ENCODE measurements at places on chromosomes 16 and 17.
A peak's percentile ranks its signal among the peaks of the same experiment; 100 is the strongest.

- DNase-seq: no peak
Observed at GRCh38 chr16:983044-984030, 1.8 kb downstream of the SOX8 start.

DNA sequence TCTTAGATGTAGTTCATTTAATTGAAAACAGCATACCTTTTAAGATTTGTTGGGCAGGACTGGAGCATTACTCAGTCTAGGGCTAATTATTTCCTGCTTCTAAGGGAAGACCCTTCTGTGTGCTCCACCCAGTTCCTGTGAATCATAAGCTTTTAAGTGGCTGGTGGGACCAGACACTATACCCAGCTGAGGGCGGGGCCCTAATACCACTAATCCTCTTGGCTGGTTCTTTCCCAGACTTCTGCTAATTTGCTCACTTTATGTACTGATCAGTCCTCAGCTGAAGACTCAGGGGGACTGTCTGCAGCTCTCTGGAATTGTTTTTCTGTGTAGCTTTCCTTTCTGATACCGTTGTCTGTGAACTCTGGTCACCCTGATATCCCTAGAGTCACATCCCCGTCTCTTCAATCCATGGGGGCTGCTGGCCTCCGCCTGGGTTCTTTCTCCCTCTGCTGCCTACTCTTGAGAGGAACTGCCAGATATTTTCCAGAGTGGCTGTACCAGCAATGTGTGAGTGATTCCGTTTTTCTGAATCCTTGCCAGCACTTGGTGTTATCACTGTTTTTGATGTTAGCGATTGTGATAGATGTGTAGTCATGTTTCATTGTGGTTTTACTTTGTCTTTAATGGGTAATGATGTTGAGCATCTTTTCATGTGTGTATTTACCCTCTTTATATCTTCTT lies 35.1 kb downstream of the MFSD11 start:
- DNase-seq: no peak

GRCh38 chr16:48997946-48998345 lies 283.7 kb downstream of the CBLN1 start:
- DNase-seq: no peak

DNA sequence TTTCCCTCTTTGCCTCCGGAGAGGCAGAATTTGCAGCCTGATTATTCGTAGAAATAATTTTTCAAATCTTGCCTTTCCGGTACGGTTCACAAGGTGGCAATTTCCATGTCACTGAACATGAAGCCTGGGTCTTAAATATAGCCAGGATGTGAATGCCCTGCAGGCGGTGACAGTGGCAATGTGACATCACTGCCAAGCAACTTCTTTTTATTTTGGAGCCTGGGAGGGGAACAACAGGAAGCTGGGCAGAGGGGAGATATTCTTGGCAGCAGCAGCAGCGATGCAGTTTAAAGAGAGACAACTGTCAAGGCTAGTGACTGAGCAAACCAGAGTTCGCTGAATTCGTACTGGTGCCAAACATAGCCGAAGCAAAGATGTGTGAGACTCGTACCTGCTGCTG lies 171.1 kb downstream of the SNX29 start:
- no peak for DNase-seq

DNA sequence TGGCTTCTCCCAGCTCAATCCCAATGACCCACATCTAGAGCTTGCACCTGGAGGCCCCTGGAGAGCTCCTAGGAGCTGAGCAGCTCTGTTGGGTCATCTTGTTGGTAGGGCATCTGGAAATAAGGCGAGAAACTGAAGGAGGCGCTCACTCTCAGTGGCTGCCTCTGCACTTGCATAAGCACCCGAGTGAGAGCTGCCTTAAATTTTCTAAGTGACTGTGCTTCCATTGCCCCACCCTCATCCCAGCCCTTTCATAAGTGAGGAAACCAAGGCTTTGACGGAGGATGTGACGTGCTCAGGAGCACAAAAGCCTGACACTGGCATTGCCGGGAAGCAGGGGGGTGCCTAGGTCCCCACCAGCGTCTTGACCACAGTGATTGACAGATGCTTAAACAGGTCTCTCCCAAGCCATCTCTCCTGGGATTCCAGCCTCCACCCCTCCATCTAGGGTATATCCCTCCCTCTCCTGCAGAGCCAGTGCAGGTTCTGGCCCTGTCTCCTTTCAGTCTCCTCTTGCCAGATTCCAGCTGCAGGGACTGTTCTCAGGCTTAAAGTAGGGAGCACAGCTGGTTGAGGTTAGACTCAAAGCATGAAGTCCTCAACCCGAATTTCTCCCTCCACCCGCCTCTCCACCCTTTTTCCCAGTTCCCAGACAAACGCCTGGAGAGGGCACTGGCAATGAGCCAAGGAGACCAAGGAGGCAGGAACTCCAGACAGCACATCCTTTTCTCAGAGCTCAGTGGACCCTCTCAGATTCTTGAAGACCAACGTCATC lies 113.7 kb downstream of the IRX5 start:
- DNase-seq: no peak

- no peak for DNase-seq
Observed at GRCh38 chr17:6554342-6554741, 2.0 kb downstream of the PITPNM3 start.

GRCh38 chr17:77694391-77695363 lies 263.8 kb upstream of the TNRC6C start:
- DNase-seq: no peak

DNA sequence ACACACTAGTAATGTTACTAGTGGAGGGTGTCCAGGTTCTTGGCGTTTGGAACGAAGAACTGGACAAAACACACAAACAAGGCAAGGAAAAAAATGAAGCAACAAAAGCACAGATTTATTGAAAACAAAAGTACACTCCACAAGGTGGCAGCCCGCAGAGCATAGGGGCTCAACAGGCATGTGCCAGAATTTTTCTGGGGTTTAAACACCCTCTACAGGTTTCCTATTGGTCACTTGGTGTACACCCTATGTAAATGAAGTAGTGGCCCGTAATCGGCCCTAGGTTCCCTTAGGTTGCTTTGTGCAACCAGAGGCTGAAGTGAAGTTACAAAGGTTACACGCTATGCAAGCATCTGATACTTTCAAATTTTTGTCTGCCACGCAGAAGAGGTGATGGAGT lies 8.1 kb downstream of the OR2C1 start:
- DNase-seq: no peak

DNA sequence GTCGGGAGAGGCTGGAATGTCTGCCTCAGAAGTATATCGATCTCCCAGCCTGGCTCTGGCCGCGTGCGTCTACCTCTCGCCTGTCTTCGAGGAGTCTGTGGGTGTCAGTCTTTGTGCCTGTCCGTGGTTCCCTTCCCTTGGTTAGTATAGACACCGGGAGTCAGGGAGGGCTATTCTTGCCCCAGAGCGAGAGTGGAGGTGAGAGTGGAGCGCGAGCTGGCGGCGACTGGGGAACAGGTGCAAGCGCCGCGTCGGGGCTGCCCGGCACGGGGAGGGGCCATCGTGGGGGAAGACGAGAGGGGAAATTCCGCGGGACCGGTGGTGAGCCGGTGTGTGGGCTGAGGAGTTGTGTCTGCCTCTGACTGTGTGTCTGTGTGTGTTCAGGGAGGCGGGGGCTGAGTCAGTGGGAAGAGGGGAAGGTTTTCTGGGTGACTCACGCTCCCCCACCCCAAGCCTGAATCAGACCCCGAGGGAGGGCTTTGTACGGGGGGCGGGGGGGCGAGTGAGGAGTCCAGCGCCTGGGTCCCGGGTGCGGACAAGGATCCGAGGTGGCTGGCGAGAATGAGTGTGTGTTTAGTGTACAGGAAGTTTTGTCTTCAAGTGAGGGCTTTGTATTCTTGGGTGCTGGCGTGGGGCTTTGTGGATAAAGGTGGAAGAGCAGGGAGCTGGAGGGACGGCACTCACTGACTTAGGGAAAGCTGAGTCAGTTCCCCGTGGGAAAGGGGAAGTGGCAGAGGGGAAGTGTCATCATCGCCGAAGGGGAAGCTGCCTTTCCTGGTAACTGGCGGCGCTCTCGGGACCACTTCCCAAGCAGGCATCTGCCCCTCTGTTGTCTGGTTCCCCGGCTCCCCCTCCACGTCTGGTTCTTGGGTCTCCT lies 8.6 kb downstream of the KDM6B start:
- peak; percentile 81 for DNase-seq

DNA sequence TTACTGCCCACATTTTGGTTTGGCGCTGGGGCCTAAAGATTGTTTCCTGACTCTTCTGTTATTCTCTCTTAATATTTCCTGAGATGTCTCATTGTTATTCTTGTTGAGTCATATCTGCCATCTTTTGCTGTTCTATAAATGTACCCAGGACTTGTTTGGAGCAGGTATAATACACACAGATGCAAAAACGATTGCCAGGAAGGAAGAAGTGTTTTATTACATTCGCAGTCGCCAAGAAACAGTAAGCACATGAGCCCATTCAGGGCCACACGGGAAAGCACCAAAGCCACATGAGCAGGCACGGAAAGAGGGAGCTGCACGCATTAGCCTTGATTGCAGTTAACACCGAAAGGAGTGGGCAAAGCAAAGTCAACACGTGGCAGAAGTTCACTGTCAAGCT lies 70.2 kb downstream of the ARHGAP44 start:
- DNase-seq: no peak

- no peak for DNase-seq
Observed at GRCh38 chr16:16143931-16144330, 79.4 kb downstream of the ABCC6 start.

DNA sequence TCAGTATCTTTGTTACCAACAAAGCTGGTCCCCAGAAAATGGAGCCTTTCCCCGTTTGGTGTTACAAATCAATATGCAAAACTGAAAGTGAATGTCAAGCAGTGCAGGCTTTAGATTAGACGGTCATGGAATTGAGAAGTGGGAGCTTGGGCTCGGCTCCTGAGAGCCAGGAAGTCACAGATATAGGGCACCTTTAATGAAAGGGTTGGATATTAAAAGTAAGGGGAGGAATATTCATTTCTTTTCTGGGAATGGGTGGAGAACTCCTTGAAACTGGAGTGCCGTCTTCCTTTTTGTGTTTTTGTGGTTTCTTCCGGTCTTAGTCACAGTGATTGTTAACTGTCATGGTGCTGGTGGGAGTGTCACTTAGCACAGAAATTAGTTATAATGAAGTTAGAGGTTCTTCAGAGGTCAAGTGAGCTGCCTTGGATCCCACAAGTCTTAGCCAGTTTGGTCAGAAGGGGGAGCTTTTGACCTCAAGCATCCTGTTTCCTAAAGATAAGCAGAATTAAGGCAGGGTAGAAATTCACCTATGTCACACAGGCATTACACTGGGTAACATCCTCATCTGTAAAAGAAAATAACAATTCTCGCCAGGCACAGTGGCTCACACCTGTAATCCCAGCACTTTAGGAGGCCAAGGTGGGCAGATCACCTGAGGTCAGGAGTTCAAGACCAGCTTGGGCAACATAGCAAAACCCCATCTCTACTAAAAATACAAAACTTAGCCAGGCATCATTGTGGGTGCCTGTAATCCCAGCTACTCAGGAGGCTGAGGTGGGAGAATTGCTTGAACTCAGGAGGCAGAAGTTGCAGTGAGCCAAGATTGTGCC lies 9.6 kb upstream of the EIF1 start:
- DNase-seq: no peak

DNA sequence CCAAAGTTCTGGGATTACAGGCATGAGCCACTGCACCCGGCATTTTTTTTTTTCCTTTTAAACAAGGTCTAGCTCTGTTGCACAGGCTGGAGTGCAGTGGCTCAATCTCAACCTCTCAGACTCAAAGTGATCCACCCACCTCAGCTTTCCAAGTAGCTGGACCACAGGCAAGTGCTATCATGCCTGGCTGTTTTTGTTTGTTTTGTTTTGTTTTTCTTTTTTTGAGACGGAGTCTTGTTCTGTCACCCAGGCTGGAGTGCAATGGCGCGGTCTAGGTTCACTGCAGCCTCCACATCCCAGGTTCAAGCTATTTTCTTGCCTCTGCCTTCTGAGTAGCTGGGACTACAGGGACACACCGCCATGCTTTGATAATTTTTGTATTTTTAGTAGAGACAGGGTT lies 19.1 kb upstream of the ZC3H7A start:
- no peak for DNase-seq

- DNase-seq: no peak
Observed at GRCh38 chr16:56303066-56303715, 111.9 kb downstream of the GNAO1 start.

DNA sequence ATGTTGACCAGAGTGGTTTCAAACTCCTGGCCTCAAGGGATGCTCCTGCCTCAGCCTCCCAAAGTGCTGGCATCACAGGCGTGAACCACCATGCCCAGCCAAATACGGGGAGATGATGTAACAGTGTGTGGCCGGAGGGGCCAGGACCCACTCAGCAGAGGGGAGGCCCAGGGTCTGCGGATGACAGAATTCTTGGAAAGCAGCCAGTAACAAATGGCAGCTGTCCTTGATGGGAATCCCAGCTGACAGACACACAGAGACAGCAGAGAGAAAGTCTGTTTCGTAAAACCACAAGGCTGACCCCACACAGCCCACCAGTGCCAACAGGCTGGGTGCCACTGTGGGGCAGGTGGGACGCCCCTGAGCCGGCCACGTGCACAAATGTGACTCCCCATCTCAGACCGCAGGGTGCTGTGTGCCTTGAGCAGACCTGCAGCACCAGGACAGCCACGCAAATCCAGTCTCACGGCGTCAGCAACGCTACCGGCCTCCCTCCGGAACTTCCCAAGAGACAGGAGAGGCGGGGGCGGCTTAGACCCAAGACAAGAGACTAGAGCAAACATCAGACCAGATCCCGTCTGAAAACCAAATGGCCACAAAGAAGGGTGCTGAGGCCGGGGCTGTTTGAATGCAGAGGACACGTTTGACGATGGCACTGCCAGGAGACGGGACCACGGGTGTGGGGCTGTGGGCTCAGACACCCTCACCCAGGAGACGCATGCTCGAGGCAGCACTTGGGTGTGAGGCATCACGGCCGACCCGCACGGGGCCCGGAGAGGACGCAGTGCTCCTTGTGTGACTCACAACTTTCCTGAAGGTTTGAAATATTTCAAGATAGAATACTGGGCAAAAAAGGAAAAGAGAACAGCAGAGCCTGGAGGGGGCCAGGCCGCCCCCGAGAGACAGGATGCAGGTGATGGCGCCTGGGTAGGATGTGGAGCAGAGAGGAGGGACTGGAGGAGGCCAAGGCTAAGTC lies 24.6 kb downstream of the CTU2 start:
- no peak for DNase-seq

GRCh38 chr17:51443646-51444045 lies 183.3 kb downstream of the UTP18 start:
- no peak for DNase-seq

GRCh38 chr17:72560303-72561247 lies 439.8 kb downstream of the SOX9 start:
- DNase-seq: no peak

DNA sequence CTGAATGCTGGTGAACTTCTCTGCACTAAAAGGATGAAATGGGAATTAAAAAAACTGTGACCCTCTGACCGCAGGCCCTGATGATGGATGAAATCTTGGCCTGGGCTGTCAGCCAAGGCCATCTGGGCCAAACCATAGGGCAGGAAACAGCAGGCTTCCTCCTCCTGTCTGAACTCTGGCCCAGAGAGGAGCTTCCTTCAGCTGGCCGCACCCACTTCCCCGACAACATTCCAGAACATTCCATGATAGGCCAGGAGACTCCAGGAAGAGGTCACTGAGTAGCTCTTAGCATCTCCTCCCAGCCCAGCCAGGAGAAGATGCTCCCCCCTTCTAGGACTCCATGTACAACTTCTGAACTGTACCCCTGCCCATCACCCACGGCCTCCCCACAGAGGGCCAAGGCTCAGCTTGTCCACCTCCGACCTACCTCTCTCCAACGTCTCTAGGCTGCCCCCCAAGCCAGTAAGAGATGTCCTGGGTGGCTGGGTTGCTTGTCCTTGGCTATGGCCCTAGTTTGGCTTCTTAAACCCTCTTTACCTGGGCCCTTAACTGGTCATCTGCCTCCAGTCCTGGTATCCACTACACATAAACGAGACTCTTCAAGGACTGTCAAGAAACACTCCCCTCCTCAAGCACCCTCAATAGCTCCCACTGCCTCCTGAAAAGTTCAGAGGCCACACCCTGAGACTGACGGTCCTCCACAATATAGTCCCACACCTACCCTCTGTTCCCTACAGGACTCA lies 1.7 kb downstream of the RPH3AL start:
- DNase-seq: peak; percentile 73
